ENCODE measurements at places on chromosomes 7 and 10. TPM values are rescaled to one million over a fixed set of nuclear protein-coding genes. Genes with fewer than 3 reads are reported as not detected.

The CYP2E1 gene
- total RNA-seq = 9.6 TPM

The LLCFC1 gene
- 14.1 TPM for total RNA-seq

The PHKG1 gene
- total RNA-seq = 2.8 TPM

The HABP2 gene
- not detected for total RNA-seq

The DNAH11 gene
- 14.2 TPM for total RNA-seq

The NEUROD6 gene
- total RNA-seq = not detected

The GDF2 gene
- total RNA-seq = 0.19 TPM

The NRG3 gene
- total RNA-seq = 2.7 TPM

The MUC12 gene
- 3.5 TPM for total RNA-seq

The SLC18A2 gene
- total RNA-seq = 2.4 TPM

DNA sequence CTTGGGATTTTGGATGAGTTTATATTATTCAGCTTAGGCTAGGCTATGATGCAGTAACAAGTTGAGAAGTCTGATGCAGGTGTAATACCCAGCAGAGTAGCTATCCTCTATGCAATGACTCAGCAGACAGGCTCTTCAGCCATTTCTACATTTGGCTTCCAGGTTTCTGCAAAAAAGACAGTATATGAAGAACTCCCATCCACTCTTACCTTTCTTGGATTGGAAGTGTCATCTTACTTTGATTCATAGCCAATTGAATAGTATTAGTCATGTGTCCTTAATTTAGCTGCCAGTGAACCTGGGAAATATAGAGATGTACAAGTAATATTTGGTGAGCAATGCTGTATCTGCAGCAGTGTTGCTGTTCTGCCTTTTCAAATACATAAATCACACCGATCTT is 127.8 kb upstream of the NPSR1 start:
- no peak for DNase-seq

DNA sequence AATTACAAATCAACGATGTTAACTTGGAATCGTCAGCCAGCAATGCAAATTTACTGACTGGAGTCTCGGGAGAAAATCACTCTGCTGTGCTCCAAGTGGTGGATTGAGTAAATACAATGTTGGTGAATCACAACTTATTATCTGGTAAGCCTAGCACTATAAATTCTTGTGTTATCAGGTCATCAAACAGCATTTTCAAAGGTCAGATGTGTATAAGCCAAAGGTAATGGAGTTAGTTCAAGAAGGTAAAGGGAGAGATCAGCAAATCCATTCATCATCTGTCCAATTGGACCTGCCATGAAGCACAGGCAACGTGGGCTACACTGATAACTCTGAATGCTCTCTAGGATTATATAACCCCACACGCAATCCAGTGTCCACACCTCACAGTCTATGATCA is 13.9 kb downstream of the CUBN start:
- no peak for DNase-seq

GRCh38 chr7:159032322-159032721 is 112.3 kb downstream of the VIPR2 start:
- DNase-seq = peak; percentile 32

DNA sequence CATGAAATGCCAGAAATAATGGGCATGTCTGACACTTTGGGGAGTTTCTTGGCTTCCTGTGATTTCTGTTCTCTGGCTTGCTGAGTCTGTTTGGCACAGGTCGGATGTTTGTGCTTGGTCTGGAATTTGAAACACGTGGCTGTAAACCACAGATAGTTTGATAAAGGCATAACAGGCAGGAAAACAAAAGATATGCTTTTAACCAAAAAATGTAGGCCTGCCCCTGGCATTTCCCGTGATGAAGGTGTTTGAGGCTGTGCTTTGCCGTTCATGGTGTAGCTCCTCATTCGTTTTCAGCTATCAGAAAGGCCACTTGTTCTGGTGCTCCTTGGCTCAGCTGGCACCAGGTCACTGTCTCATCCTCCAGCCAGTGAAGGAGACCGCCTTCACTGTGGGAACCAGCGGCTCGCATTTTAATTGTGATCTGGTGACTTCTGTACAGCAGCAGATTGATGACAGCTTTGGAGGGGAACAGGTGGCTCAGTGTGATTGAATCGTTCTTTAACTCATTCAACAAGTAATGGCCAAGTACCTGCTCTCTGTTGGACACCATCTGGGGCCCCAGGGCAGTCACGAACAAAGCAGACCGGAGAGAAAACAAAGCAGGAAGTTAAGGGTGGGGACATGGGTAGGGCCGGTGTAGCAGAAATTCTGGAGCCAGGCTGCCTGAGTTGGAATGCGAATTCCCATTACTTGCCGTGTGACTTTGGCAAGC is 111.5 kb downstream of the CCNY start:
- DNase-seq = peak; percentile 39

- DNase-seq = no peak
Measured at GRCh38 chr10:128907155-128907941, 559.7 kb upstream of the MGMT start.

DNA sequence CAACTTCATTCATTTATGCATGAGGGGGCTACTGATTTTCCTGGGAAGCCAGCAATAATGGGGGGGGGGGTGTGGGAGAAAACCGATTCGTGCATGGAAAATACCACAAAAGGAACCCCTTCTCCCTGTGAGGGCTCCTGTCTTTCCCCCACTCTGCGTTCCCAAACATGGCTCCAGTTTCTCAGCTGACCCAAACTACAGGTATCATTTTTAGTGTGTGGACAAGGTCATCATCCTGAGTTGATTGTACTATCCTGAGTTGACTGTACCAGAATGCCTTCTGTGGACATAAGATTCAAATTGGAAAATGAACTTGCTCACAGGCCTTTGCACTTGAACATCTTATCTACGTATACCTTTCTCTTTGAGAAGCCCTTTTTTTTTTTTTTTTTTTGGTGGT is 49.9 kb downstream of the ZRANB1 start:
- no peak for DNase-seq

DNA sequence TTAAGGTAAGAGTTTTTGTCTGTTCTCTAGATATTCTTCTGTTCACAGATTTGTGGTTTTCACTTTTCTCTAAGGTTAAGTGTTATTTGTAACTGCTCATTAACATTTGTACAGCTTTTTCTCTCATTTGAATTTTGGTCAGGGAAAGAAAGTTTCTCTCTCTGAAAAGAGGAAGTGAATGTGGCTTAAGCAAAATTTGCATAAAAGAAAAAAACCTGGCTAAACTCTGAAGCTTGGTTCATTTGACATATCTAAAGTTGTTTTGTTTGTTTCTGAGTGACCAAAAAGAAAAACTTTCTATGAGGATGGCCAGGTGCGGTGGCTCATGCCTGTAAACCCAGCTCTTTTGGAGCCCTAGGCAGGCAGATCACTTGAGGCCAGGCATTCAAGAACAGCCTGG is 22.0 kb upstream of the SLC26A4 start:
- no peak for DNase-seq

DNA sequence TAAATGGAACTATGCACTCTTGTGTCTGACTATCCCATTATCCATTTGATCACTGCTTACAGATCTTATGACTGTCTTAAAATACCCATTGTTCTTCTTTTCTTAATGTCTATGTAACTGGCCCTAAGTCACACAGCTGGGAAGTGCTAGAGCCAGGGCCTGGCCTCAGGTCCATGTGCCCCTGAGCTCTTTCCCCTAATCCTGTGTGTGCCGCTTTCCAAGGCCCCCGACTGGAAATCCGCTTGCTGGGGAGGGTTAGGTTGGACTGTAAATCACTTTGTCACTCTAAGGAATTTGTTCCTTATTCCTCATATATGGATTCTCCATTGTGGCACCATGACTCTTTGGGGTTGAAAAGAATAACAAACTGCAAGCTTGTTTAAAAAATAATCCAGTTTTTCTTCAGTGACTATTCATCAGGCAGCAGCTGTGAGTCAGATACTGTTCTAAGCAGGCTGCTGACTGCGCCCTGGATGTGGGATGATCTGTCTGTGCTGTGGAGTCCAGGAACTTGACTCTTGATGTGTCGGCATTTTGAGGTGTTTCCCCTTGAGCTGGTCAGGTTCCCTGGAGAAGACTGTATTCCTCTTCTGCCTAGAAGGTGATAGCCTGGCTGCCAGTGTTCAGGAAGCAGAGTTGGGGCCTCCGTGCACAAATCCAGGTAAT is 236.3 kb downstream of the SDK1 start:
- no peak for DNase-seq

- DNase-seq = no peak
Measured at GRCh38 chr10:50832171-50832751, 53.2 kb downstream of the A1CF start.

GRCh38 chr10:125158601-125159485 is 1.5 kb downstream of the CTBP2 start:
- DNase-seq = peak; percentile 74

GRCh38 chr10:37754538-37755323 is 102.7 kb downstream of the ZNF248 start:
- DNase-seq = peak; percentile 66

- DNase-seq = no peak
Measured at GRCh38 chr10:76191336-76191735, 759.9 kb downstream of the LRMDA start.

GRCh38 chr7:91090684-91091083 is 173.5 kb upstream of the FZD1 start:
- no peak for DNase-seq

GRCh38 chr10:77648472-77648871 is 10.9 kb upstream of the KCNMA1 start:
- DNase-seq = no peak

DNA sequence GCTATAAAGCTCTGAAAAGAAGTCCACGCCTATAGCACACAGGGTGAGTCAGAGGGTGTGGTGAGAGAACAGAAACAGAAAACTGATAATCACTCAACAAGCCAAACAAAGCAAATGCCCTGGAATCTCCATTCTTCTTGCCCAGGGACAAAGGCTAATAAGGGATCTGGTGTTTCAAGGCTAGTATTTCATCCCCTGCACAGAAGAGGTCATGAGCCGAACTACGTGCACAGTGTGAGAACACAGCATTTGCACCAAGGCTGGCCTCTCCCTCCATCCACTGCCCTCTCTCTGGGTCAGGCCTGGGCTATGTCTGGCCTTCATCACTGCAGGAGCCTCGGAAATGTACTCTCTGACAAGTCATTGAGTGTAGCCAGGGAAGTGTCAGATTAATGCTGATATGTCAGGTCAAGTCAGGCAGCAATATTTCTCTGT is 42.7 kb downstream of the PRR15 start:
- no peak for DNase-seq

DNA sequence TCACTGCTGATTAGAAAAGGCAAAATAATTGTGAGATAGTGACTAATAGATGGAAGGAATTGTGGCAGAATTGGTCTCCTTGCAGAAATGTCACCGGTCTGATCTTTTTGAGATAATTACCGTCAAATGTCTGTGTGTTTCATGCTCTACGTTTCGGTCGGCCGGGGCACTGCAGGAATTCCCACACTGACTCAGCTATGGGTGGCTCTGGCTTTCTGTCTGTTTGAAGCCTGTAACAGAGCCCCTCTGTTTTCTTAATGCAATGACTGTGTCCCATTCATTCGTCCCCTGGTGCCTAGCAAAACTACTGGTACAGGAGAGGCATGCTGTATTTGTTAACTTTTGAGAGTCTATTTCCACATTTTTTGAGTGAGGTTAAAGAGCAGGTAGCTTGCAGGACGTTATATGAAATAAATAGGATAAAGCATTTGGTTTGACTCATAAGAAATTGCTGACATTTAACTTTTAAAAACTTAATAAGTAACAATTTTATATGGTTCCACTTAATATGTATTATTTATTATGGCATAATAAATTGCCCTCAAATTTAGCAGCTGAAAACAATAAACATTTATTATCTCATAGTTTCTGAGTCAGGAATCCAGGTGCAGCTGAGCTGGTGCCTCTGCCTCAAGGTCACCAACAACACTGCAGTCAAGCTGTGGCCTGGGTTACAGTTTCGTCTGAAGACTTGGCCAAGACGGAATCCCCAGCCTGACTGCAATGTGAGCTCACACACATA is 53.3 kb upstream of the CTBP2 start:
- DNase-seq = no peak
